ENCODE measurements at places on chromosomes 6 and 20.

- DNase-seq, result no peak
Observed at GRCh38 chr6:153849072-153849779, 189.8 kb upstream of the OPRM1 start.

GRCh38 chr6:9086331-9086730 is 651.0 kb upstream of the SLC35B3 start:
- no peak for DNase-seq

DNA sequence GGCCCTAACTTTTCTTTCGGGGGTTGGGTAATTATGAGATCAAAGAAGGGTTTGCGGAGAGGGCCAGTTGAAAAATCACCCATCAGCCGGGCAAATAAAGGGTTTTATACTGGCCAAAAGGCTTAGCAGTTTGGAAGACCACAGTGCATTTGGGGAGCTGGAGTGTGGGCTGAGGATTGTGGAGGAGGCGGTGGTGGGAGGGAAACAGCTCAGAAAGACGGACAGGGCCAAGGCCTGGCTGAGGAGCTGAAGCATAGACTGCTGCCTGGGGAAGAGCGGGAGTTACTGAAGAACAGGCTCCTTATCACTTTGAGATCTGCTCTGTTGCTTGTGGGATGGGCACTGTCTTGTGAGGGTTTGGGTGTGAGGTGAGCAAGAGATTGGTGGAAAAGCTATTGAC is 144.2 kb downstream of the CARMIL1 start:
- DNase-seq, result no peak

- DNase-seq, result no peak
Observed at GRCh38 chr6:139701003-139701402, 326.6 kb upstream of the CITED2 start.

- no peak for DNase-seq
Observed at GRCh38 chr6:89619567-89619966, 19.0 kb downstream of the LYRM2 start.

- no peak for DNase-seq
Observed at GRCh38 chr6:88378639-88379038, 212.5 kb upstream of the CNR1 start.

GRCh38 chr6:33132081-33132524 is 56.3 kb downstream of the HLA-DPB1 start:
- DNase-seq, result peak; percentile 67

DNA sequence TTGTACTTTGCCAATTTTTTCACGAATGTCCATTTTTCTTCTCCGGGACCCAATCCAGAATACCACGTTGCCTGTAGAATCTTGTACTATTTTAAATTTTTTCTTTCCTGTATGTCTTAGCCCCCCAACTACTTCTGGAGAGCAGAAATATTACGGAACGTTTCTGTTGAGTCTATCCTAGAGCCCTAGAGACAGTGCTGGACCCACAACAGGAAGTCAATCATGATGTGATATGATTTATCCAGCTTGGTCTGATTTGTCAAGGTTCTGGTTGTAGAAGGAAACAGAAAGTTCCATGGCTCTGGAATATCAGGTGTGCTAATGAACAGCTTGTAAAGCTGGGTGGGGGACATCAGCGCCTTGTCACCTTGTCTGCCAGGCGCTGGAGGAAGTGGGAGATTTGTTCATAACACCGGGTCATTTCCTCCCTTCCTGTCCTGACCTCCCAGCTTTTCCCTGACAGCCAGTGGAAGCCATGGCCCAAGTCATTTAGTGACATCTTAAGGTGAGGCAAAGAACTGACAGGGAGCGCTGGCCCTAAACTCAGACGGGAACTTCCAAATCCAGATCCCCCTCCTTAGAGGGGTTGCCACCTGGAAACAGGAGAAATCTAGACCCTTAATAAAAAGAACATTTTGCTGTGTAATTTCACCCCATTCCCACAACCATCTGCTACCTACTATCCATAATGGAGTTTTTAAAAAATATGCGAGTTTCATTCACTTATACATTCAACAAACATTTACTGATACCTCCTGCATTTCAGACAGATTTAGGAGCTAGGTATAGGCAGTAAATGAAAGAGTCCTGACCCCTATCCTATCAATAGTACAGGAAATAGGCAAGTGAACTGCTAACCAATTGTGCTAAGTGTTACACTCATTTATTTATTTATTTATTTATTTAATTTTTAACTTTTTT is 130.5 kb downstream of the ZFP64 start:
- no peak for DNase-seq

DNA sequence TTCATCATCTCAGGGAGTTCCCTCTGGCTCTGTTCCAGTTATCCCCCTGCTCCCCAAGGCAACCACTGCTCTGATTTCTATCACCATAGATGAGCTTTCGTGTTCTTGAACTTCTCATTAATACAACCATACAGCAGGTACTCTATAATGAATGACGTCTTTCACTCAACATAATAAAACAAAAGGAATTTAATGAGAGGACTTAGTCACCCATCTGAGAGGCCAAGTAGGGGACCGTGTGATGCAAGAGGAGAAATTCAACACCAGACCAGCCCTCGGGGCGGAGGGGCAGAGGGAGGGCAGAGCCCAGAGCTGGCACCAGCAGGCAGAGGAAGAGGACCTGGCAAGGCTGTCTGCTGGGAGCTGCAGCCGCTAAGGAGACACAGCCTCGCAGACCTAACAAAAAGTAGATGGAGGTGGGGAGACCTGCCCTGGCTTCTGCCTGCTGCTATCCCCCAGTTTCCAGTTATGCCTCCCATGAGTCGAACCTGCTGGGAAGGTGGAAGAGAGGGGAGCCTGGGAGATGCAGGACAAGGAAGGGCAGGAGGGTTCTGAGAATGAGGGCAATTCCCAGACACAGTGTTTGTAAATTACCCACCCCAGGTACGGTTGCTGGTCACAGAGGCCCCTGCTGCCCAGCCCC is 13.8 kb downstream of the CCN5 start:
- DNase-seq, result peak; percentile 41

GRCh38 chr6:20173833-20174792 is 38.2 kb downstream of the MBOAT1 start:
- peak; percentile 27 for DNase-seq

DNA sequence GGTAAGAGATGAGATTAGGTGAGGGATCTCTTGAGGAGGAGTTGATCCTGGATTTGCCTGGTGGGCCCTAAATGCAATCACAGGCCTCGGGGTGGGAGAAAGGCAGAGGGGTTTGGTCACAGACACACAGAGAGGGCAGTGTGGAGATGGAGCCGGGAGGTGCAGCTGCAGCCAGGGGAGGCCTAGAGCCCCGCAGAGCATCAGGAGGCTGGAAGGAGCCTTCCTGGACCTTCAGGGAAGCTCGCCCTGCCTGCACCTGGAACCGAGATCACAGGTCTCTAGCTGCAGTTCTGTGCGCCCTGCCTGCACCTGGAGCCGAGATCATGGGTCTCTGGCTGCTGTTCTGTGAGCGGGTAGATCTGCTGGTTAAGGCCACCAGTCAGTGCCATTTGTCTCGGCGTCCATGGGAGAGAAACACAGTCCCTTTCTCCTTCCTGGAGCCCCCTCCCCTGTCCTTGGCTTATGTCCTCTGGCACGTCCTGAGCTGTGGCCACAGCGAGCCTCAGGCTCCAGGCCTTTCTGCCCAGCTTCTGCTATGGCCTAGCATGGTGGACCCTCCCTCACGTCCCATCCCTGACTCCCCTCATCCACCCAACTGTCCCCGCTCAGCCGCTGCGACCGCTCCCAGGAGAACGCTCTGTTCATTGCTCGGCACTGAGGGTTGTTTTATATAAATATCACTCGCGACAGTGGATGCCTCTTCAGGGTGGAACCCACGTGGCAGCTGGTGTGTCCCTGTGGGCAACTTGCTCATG is 112.0 kb downstream of the DACT2 start:
- DNase-seq, result no peak

DNA sequence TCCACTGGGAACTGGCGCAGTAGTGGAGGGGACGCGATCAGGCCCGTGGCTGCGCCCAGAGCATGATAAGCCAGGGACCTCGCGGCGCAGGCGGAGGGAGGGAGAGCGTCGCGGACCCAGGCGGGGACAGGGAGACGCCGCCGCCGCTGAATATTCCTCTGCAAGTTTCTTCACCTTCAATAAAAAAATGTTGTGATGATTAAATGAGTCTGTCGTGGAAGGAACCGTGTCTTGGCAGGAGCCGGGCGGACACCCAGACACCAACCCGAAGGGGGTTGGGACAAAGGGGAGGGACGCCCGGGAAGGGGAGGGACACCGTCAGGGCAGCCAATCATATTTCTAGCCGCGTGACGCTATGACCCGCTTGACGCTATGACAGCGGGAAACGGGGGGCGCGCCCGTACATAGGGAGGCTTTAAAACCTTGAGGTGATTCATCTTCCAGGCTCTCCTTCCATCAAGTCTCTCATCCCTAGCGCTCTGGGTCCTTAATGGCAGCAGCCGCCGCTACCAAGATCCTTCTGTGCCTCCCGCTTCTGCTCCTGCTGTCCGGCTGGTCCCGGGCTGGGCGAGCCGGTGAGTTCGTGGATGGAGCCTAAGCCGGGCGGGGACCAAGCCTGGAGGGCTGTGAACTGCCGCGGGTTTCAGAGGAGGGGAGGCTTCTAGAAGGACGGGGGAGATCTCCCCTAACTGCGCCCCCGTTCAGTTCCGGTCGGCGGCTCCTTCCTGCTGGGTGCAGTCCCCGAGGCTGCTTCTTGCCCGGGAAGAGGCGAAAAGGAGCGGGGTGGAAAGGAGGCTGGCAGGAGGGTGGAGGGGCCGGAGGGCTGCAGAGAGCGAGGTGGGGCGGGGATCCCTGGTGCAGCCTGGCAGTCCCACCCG is at the start of gene ULBP2:
ULBP2 (plus strand) TSS at position 432 of the 878 bp plus-strand sequence; CDS start at position 491, 59 bp downstream.
- DNase-seq, result peak; percentile 91

DNA sequence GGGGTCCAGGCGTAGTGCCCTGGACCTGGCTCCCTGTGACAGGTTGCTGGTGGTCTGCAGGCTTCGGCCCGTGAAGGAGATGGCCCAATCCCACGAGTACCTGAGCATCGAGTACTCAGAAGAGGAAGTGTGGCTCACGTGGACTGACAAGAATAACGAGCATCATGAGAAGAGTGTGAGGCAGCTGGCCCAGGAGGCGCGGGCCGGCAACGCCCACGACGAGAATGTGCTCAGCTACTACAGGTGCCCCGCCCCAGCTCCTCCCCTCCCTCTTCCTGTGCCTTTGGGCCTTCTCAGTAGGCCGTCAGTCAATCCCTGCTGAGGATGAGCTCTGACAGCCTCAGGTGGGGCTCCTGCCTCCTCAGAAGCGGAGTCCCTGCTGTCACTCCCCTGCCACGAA is 42.6 kb downstream of the UQCC2 start:
- DNase-seq, result no peak

DNA sequence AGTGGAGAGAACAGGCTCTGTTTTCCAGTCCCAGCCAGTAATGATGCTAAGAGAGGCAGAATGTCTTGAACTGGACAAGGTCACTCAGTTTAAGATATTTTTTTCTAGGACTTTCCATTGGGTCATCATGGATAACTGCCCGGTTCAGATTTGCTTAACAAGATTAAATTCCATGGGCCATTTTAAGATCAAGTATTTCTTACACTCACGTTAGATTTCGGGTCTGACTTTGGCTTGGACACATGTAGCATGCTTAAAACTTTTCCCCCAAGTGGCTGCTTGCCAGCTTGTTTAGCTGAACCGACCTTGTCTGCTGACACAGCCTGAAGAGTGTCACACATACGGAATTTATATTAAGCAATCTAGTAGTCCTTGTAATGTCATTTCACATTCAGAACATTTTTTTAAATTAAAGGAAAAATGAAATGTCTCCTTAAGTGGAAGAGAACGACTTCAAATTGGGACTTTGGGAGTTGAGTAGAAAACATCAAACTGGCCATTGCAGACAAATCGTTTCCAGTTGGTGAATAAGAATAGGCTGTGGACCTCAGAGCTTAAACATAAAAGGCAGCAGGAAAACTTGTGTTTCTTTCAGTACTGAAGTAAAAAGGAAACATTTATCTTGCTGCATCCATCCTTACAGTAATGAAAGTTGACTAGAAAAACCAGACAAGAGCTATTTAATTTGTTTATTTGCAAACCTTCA is 29.0 kb downstream of the ARMC2 start:
- DNase-seq, result no peak

DNA sequence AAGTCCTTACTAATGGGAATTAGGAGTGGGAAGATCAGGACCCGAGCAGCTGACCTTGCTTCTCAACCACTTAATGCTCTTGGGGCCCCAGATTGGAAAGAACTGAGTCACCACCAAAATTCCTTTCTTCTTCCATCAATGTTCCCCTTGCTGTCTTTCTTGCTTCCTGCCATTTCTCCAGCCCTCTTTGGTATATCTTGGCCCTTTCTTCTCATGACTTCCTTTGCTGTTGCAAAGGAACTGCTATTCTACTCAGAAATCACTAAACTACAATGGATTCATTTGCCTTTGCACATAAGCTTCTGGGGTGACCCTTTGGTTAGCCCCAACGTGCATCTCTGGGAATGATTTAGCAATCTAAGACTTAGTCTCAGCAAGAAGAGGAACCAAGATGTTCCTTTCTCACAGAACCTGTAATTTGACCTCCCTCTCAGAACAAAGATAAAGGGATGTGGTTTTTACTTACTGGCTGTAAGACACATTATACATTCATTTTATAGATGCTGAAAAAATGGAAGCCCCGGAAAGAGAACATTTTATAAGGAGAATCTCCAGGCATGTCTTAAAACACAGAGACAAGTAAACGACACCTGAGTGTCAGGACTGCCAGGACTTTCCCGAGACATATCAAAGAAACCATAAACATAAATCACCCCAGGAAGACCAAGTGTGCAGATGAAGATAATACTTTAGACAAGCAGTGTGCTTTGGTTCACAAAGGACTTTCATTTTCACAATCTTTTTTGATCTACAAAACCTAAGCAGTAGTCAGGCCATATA is 99.0 kb upstream of the TNFAIP3 start:
- DNase-seq, result peak; percentile 81

DNA sequence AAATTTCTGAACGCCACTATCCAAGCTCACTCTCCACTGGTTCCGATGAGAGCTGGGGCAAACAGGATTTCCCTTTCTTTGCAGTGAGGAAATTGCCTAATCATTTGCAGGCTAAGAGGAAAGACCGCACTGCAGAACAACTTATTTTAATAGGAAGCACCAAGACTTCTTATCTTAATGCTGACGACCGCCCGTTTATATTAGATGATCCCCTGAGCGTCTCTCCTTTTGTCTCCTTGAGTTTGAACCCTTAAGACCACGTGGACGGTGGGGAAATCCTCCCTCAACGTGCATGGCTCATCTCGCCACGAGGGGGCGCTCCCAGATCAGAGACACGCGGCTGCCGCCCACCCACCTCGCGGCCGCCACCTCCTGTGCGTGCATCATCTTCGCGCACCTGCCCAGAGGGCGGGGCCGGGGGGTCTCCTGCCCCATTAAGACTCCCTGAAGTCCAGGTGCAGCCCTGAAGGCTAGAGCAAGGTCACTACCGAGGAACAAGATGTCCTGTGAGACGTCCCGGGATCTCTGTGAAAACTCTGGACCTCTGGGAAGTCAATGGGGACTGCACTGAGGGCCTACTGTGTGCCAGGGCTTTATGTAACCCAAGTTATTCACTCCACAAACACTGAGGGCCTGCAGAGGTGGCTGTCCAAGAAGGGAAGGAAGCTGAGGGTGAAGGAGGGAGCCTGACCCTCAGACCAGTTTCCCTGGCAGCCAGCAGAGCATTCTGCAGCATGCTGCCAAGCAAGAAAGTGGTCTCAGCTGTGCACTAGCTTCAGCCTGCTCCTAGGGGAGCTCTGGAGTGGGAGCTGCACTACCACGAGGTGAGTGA is 28.1 kb downstream of the PDYN start:
- DNase-seq, result peak; percentile 63

All from suppressor macrophage treated with lipopolysaccharide for 4 hours (primary cell).